CD4-positive, alpha-beta T cell treated with Interleukin-4 for 4 hours (primary cell): ENCODE measurements at places on chromosomes 11 and 22.

DNA sequence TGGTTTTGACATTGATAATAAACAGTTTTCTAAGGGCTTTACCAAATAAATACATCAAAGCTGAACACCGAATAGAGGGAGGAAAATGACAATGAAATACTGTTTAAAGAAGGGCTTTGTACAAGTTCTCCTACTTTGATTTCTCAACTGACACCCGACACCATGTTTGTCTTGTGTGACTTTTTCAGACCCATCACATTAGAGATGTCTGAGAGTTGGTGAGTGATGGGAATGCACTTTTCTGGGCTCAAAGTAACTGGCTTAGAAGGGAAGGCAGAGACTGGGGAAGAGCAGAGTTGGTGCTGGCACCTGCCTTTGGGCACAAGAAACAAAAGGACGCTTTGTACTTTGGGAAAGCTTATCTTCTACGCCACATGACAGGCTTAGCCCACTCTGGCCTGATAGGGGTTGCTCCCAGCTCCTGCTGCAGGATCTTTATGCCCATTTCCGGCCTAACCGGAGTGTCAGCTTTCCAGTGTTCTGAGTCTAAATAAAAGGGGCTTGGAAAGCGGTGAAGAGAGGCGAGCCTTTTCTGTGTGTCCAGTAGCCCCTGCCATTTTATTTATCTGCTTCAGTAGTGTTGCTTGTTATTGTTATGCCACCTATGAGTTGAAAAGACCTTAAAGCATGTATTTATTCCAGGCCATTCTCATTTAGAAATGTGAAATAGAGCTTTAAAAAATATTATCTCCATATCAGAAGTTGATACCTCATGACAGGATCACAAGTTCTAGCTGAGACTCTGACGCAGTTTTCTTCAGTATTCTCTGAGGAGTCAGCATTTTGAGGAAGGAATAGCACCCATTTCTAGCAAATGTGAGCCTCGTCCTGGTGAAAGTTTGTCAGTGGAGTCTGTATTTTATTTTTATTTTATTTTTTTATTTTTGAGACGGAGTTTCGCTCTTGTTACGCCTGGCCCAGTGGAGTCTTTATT, 24.2 kb downstream of the KREMEN1 start:
- no peak for DNase-seq

GRCh38 chr22:23547818-23548500, 32.1 kb downstream of the IGLL1 start:
- no peak for DNase-seq

GRCh38 chr22:21624120-21624879, 5.5 kb downstream of the YDJC start:
- DNase-seq, result peak; percentile 24

DNA sequence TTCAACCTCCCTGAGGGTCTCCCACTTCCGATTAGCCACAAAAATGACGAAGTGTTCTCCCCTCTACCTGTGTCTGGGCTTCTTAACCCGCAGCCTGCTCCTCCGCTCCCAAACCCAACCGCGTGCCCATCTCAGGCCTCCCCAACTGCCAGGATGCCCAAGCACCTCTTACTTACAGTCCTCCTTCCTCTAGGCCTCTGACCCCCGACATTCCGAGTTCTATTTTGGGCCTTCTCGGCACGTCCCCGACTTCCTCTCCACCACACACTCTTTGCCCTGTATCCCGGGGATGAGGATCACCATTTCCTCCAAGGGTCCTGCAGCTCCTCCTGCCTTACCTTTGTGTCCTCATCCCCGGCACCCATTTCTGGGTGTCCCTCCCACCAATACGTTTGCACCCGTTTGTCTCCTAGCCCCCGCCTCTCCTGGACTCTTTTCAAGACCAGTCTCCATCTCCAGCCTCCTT, 388 bp upstream of the MUS81 start:
- DNase-seq, result no peak

- DNase-seq, result no peak
These were observed 12.7 kb downstream of the MUC2 start for GRCh38 chr11:1087279-1087960.

DNA sequence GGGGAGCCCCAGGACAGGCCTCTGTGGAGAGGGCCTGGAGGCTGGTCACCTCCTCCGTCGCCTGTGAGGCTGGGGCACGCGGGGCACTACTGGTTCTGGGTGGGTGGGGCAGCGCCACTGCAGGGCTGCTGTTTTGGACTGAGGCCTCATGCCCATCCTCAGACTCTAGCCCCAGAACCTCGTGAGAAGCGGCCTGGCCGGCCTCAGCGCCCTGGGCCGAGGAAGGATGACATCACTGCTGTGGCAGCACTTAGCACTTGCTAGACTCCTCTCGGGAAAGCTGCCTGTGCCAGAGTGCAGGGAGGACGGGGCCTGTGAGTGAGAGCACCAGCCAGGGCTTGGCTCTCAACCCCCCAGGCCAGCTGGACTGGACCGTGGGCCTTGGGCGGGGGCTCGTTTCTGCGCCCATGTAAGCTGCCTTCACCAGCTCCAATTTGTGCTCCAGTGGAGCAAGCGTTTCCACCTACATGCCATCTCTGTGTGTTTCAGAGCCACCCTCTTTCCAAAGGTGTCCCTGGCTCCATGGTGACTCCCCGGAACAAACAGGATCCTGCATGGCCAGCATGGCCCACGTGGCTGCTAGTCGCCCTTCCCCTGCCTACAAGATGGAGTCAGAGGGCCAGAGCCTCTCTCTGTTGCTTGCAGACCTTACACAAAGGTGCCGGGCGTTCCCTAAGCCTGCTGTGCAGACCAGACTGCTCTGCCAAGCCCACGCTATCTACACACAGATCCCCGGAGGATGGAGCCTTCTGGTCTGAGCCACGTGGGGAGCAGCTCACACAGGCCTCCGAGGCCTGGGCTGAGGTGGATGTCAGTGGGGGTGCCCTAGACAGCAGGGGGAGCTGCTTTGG, 102.9 kb downstream of the CTTN start:
- DNase-seq, result no peak

DNA sequence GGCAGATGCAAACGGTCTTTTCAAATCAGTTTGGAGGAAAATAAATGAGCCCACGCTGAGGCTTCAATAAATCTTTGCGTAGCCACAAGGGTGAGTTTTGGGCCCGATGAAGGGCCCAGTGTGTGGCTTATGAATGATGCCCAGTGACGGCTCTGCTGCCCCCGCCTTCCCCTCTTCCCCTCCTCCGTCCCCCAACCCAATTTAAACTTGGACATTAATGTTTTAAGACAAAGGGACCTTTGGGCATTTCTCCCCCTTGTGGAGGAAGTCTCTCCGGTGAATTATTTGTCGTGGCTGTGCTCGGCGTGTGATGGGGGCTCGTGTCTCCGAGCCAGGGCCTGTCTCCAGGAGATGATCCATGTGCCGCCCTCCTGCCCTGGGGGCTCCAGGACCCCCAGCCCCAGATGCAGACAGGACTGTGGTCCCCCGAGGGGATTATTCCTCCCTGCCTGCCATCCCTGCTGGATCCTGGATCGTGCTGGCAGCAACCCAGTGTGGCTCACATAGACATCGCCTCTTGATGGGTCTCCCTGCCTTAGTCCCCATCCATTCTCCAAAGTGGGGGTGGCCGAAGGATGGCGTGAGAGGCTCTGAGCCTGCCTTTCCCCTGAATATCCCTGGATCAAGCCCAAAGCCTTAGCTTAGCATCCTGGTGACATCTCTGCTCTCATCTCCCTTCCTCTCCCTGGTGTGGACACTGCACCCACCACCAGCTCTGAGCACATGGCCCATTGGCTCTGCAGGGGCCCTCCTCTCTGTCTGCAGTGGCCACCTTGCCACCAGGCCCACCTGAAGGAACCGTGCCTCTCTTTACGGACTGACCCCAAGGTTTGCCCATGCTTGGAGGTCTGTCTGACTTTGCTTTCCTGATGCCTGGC, 56.4 kb downstream of the SMIM38 start:
- DNase-seq, result no peak

GRCh38 chr11:10564696-10565318, 3.7 kb downstream of the LYVE1 start:
- no peak for DNase-seq

- no peak for DNase-seq
These were observed 1447.1 kb downstream of the FAM181B start for GRCh38 chr11:81286550-81286949.

GRCh38 chr11:39304586-39304985, 2154.9 kb downstream of the LRRC4C start:
- no peak for DNase-seq

DNA sequence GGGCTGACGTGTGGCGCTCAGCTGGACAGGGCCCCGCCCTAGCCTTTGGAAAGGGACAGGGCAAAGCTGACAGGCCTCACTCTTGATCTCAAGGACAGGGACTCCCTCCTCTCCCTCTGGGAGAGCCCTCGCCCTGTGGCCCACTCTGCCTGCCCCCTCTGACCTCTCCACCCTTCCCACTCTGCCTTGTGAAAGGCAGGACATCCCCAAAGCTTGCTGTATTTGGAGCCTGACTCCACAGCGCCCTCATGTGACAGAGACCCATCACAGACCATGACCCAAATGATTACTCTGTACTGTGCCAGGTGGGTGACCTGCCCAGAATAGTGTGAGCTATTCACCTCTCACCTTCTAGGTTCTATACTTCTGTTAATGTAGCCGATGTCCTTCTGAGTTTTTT, 18.8 kb downstream of the P2RY2 start:
- no peak for DNase-seq

- no peak for DNase-seq
These were observed 29.8 kb upstream of the BMAL1 start for GRCh38 chr11:13247606-13248296.

- DNase-seq, result no peak
These were observed 93.6 kb downstream of the DDX10 start for GRCh38 chr11:108758458-108758857.

DNA sequence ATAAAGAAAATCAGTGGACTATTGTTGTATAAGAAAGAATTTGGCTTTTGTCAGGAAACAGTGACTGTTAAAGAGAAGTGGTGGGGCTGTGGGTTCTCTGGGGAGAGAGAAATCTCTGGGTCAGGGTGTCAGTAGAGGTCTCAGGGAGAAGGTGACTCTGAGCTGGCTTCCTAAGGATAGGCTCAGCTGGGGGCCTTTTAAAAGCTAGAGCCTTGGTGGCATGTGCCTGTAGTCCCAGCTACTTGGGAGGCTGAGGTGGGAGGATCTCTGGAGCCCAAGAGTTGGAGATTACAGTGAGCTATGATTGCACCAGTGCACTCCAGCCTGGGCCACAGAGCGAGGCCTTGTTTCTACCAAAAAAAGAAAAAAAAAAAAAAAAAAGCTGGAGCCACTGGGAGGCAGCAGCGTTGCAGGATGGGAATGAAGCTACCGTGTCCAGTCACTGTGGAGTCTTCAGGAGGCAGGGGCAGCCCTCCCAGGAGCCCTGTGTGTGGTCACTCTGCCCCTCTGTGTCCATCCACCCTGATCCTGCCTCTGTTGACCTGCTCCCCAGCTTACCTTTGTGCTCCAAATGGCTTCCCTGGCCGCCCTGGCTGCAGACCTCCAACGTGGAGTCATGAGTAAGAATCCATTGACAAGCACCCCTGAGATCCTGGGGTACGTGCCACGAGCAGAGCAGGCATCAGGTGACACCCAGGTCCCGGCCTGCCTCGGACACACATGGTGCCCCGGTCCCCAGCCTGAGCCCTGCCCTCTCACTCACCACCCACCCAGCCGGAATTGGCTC, 5.4 kb upstream of the MIF start:
- DNase-seq, result no peak

DNA sequence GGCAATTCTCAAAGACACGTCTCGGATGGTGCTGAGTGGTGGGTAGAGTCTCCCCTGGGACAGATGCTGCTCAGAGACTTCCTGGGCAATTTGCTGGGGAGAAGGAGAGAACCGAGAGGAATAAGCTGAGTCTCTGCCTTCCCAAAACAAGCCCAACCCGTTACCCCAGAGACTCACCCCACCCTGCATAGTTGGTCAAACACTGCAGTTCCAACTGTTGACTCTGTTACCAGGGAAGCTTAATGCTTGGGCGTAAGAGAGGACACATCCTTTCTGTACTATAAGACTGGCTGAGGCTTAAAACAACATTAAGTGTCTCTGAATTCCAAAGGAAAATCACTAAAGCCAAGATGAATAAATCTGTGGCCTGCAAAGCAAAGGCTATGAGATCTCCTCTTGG, 68.1 kb downstream of the CCDC81 start:
- DNase-seq, result no peak

- no peak for DNase-seq
These were observed at the start of gene MOB2 for GRCh38 chr11:1486054-1486825. TSS of gene MOB2 (minus strand) at chr11:1486779. CDS start at chr11:1486556, 223 bp downstream.
